Nucleus accumbens (tissue), 56 donors: ENCODE measurements at places on chromosomes 12 and 14.

GRCh38 chr12:50514526-50515276, 9.9 kb downstream of the DIP2B start:
- DNase-seq, result no peak

GRCh38 chr12:27710592-27711316, at the start of gene MRPS35:
MRPS35 (plus strand) TSS chr12:27710832; CDS start chr12:27710844, 12 bp downstream.
- peak; percentile 90 for DNase-seq

DNA sequence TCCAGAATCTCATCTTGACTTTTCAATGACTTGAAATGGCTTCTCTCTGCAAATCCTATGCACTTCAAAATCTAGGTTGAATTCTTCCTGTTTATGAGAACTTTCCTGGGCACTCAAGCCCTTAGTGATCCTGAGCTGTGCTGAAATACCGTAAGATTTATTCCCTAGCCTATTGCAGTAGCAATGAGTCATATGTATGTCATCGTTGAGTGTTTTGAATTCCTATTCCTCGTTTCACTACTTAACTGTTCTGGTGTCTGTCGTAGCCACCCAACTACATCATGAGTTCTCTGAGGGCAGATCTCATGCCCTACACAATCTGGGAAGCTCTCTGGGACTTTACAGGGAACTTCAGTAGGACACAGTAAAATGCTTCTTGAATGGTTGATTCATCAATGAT, 190.8 kb upstream of the TMEM132C start:
- DNase-seq, result no peak

DNA sequence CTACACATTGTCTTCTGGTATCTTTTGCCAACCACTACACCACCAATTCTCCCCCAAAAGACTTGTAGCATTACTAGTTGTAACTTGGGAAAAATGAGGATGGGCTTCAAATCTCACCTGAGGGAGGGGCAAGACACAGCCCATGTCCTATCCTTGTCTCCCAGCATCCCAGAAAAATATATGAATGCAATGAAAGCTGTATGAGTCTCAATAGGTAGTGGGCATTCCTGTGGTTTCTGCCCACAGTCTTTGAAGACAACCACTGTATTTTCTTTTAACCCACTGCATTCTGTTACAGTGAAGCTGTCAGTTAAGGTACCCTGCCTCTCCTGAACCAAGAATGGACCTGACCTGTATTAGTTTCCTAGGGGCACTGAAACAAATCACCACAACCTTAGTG, 336.2 kb upstream of the TMPO start:
- DNase-seq, result no peak

GRCh38 chr12:14307004-14307403, 58.5 kb upstream of the ATF7IP start:
- DNase-seq, result no peak

DNA sequence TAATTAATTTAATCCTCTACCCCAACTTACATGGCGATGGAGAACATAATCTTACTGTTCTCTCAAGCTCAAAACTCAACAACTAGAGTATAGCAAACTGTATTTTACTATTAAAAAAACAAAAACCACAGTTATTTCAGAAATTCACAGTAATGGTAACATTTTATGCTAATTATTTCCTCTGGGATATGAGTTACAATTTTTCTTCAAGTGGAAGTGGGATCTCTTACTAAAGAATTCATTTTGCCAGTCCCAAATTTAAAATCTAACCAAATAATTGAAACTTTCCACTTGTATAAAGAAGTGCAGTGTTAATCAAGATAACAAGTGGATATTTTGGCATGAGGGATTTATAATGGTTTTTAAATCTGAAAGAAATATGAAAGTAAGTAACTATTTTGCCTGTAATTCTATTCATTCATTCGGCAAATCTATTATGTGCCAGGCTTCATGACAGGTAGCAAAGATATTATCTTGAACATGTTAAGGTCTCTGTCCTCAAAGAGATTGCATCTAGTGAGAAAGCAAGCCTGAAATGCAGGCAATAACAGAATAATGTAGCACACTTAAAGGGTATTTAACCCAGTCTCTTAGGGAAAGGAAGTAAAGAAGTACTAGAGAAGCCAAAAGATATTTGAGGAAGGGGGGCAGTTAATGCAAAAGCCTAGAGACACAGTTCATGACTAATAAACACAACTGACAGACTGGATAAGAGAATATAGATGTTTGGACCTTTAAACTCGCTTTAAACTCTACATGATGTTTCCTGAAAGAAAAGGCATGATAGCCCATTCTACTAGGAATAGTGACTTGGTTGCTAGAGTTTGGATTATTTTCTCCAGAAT, 44.0 kb downstream of the TAOK3 start:
- DNase-seq, result no peak

GRCh38 chr12:69978020-69978419, 153.0 kb downstream of the MYRFL start:
- DNase-seq, result no peak

DNA sequence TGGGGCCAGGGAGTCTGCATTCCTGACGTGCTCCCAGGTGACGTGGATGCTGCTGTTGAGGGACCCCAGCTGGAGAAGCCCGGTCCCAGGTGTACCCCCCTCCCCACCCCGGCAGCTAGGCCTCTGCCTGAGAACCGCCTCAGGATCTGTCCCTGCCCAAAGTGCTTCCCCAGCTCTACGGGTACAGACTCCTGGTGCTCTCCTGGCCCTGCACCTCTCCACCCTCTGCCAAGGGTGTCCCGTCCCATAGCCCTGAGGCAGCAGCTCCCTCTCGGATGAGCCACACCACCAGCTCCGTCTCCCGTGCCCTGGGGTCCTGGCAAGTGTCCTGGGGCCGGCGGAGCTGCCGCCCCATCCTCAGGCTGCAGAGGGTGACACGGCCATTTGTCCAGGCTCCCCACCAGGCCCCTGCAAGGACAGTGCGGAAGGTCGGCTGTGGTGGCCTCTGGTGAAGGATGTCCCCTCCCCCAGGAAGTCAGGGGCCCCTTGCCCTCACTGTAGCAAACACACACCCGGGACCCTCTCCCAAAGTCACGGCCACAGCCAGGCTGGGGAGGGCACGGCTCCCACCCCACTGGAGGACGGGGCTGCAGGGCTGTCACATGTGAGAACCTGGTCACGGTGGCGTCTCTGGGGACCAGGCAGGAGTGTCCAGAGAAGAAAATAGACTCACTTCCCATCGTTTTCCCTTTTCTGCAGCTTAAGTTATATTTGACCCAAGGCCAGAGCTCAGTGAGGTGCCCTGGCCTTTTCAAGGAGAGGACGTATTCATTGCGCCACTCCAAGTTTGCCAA, 74.4 kb upstream of the FBRSL1 start:
- no peak for DNase-seq

DNA sequence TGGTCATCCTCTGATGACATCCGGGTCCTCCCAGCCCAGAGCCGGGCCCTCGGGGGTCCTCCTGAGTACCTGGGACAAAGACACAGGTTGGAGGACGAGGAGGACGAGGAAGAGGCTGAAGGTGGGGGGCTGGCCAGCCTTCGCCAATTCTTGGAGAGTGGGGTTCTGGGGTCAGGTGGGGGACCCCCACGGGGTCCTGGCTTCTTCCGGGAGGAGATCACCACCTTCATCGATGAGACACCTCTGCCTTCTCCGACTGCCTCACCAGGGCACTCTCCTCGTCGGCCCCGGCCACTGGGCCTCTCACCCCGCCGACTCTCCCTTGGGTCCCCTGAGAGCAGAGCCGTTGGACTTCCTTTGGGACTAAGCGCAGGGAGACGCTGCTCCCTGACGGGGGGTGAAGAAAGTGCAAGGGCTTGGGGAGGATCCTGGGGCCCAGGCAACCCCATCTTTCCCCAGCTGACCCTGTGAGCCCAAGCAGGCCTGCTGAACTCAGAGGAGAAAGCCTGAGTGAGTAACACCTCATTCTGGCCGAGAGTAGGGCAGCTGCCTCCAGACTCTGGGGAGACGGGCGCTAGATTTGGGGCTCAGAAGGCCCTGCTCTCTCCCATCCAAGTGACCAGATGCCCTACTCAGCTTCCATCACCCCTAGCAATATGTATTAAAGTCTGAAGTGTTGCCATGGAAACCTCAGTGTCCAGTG, 1.3 kb upstream of the P3H3 start:
- no peak for DNase-seq

- no peak for DNase-seq
Observed at GRCh38 chr12:131473261-131473660, 237.6 kb upstream of the SFSWAP start.

- no peak for DNase-seq
Observed at GRCh38 chr14:104211215-104211614, 72.8 kb downstream of the KIF26A start.

GRCh38 chr12:21696625-21697024, 39.0 kb upstream of the LDHB start:
- DNase-seq, result no peak

DNA sequence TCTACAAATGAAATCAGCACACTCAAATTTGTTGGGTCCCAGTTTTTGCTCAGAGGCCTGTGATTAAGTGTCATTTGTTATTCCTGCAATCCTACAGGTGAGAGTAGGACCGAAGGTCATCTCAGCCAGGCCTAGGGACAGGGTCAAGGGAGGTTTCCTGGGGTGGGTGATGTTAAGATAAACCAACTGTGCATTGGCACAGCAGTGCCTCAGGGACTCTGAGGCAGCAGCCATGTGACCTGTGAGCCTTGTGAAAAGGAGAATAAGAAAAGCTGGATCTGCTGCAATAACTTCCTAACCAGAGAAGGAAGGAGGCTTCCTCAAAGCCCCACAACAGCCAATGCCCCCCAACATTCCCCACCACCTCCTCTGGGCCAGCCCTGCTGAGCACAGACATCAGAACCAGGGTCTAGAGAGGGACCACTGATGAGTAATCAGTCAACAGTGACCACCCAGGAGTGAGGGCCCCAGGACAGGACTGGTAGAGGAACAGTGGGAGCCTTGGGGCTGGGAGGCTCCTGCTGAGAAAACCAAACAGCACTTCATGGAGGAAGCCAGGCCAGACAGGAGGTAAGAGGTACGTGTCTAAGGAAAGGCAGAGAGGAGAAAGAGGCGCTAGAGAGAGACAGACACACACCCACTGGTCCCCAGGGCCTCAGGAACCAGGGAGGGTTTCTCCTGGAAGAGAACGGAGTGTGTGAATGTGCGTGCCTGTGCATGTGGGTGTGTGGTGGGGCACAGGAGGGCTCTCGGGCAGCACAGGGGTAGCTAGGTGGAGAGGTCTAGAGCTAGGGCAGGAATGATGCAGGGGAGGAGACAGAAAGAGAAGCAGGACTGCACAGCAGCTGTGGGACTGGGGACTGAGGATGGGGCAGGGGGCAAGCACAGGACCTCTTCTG, 82.4 kb downstream of the ITPK1 start:
- no peak for DNase-seq
